ENCODE measurements at places on chromosomes 2 and 18. TPM values are rescaled to one million over a fixed set of nuclear protein-coding genes. Genes with fewer than 3 reads are reported as not detected.

Gene SERPINB3
- total RNA-seq, result 12.7 TPM

Gene LGALSL
- total RNA-seq, result 11.8 TPM

GRCh38 chr2:34365932-34366331 lies 766.8 kb upstream of the FAM98A start:
- DNase-seq, result no peak

- peak; percentile 41 for DNase-seq
These were observed 864 bp upstream of the XPO1 start for GRCh38 chr2:61538920-61539520.

DNA sequence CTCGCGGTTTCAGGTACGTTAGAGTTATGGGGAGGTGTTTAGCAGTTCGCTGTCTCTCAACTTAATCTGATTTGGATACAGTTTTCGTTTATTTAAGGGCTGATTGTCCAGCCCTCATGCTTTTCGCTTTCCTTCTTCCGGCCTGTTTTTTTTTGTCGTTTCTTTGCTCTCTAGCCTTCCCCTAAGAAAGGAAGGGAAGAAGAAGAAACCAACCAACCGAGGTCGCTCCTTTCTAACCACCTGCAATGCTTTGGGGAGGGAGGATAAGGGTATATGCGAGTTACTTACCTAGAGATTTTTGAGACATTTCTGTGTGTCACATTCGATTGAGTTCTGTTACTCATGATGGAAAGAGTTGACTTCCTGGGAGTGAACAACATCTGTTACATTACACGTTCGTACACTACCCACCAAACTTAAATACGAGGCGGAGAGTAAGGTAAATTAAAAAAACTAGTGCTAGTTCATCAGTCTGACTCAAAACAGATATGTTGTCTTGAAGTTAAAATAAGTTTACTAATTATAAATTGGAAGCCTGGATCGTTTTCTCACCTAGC lies 918 bp downstream of the EIF5B start:
- peak; percentile 32 for DNase-seq

GRCh38 chr2:185240796-185241195 lies 497.8 kb upstream of the FSIP2 start:
- no peak for DNase-seq

- peak; percentile 64 for DNase-seq
These were observed 11.3 kb downstream of the MALT1 start for GRCh38 chr18:58682429-58683069.
